ENCODE measurements at places on chromosomes 7 and 10.

DNA sequence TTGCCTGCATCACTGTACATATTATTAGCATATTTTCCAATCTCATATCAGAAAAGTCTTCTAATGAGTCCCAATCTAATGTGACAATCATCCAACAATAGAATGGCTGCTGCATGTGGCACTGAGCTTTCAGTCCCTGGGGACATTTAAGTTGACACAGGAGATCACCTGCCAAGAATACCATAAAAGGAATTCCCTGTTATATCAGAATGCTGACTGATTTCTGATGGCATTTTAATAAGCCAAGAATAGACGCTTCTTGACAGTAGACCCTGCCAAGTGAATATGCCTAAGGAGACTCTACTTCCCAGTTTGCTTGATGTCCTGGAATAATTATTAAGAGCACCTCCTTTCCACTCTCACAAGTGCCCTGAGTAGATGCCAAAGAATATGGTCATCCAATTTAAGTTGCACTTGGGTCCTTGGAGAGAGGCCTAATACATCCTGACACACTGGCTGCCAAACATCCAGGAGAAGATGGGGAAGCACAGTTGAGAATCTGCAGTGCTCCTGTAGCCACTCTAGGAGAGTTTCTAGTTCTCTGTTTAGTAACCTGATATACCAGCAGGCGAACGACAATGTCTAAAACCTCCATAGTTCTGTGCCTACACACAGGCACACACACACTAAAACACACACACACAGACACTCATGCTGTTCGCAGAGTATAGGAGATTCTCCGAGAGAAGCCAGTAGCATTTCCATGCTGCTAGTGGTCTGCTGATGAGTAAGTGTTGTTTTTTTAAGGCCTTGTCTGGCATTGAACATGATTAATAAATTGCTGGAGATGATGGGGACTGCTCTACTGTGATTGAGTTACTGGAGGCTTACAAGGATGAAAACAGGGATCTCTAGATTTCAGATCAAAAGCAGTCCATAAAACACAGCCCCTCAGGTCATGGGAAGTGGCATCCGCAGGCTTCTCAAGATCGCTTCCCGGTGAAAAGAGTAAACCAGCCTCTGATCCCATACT, 369.6 kb downstream of the KCNMA1 start:
- no peak for DNase-seq

- DNase-seq = no peak
Measured at GRCh38 chr7:8060241-8060640, 91.6 kb downstream of the GLCCI1 start.

DNA sequence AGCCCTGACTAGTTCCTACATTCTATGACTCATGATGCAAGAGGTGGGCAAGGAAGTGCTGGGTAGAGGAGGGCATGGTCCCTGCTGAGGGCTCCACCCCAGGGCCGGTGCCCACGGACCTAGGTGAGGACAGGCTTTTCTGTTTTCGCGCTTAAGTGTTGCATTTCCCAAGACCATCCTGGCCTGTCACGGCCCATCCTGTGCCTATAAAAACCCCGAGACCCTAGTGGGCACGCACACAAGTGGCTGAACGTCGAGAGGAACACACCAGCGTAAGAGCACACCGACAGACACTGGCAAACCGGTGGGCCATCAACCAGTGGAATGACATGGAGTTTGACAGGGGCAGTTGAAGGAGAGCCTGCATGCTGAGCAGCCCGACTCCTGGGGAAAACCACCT, 680.7 kb upstream of the GHITM start:
- DNase-seq = no peak

- DNase-seq = no peak
Measured at GRCh38 chr10:65940105-65940504, 985.7 kb upstream of the LRRTM3 start.

- peak; percentile 74 for DNase-seq
Measured at GRCh38 chr7:8442814-8443304, 9.4 kb downstream of the NXPH1 start.

DNA sequence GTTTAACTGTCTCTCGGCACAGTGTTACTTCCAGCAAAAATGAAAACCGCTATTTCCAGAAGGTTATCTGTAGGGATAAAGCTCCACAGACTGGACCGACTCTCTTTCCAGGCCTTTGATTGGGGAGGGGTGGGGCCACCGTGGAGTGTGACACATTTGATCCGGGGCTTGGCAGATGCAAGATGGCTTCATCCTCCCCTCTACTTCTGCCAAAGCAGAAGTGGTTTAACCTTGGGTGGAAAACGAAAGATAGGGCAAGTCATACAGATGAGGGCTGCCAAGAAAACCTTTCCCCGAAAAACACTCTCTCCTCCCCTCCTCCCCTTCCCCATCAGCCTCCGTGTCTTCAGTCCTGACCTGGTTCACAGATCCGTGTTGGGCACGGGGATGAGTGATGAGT, 139.7 kb upstream of the SH2B2 start:
- DNase-seq = no peak

DNA sequence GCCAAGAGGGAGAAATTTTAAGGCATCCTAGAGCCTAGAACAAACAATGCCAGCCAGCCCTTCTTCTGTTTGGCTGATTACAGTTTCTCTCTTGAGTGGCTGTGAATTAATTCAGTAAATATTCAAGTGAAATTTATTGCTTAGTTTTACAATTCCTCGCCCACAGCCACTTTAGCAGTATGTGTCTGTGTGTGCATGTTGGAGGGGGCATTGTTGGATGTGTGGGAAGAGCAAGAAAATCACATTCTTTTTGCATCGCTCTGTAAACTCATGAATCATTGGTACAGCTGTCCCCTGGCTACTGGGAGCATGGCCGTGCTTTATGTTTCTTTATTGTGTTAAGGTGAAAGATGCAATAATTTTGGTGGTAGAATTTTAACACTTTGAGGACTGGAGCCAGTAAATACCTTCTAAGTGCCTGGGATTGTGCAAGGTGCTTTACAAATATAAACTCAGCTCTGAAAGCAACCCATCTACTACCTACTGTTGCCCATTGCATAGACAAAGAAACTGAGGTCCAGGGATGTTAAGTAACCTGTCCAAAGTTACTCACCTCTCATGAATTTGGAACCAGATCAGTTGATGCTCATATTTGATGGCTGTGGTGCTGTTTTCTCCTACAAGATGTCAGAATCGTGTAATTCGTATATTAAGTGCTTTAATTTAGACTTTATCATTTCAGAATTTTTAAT, 89.9 kb upstream of the BTBD16 start:
- DNase-seq = no peak

DNA sequence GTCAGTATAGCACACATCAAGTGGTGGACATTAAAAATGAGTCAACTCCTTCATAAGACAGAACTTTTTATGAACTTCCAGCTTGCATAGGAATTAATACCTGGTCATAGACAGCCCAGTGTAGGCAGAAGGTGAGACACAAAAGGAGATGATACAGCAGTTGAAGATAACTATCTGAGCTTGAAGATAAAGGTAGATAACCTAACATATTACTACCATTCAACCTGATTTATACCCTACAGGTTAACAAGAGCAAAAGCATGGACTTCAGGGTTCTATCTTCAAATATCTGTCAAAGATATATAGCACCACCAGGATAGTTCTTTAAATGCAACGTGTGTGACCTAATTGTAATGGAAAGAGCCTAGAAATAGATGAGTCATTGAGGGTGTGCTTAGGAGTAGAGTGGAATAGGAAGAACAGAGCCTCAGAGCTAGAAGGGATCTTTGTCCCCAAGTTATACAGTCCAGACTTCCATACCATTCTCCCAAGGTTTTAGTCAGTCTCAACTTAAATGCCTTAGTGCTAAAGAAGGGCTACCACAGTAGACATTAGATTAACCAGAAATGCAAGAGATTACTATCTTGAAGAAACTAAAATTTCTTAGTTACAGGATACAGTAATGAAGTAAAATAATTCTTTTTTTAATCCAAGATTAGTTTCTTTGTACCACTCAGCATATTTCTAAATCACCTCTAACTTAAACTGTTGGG, 9.2 kb downstream of the ZNF800 start:
- peak; percentile 59 for DNase-seq

DNA sequence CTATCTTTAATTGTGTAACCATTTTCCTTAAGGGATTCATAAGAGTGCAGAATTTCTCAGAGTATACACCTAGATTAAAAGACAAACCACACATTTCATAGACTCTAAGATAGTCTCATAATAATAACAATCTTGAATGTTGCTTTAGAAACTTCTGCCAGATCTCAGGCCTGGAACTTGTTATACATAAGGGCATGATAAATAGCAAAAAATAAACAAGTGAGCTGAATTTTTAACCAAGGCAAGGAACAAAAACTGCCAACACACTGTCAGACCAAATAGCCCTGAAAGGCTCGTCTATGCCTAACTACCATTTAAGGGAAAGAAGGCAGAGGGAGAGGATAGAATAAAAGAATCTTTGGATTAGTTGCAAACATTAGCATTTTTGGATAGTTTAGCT, 65.8 kb upstream of the SEMA3C start:
- DNase-seq = no peak

GRCh38 chr10:14211610-14212009, 119.1 kb downstream of the FRMD4A start:
- DNase-seq = no peak

DNA sequence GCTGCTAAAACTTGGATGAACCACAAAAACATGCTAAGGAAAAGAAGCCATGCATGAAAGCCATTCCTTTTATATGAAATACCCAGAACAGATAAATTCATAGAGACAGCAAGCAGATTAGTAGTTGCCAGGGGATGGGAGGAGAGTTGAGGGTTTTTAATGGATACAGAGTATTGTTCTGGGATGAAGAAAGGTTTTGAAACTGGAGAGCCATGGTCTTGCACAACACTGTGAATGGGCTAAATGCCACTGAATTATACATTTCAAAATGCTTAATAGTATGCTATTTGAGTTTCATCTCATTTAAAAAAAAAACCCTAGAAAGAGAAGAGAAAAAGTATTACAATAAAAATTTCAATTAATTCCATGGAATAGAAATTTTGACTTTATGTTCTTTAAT, 154.3 kb downstream of the GNAT3 start:
- DNase-seq = no peak

GRCh38 chr7:15087771-15088170, 185.2 kb upstream of the DGKB start:
- no peak for DNase-seq

DNA sequence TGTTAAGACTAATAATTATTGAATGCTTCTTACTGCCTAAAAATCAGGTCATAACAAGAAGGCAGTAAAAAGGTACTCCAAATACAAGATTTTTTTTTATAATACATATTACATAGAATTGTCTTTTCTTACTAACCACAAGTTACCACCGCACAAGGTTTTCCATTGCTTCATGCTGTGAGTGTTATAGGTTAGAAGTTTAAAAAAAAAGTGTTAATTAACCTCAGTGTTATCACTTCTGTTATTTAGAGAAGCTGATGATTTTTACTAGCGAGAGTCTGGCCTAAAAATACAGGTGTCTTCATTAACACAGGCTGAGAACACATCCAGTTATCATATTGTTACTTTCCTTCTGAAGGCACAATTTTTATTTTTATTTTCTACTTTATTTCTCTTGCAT, 1281.9 kb upstream of the CELF2 start:
- DNase-seq = no peak

GRCh38 chr10:24721229-24722106, 2.2 kb downstream of the ARHGAP21 start:
- peak; percentile 52 for DNase-seq

DNA sequence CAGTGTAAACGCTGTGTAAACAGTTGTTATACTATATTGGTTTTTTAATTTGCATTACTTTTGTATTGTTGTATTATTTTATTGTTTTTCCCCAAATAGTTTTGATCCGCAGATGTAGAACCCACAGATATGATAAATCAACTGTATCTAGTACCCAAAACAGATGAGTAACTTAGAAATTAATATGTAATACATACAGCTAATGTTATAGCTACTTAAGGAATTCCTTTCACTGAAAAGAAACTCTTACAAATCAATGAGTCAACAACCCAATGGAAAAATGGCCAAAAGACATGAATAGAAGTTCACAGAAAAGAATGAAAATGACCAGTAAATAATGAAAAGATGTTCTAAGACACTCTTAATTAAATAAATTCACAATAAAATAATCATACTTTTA, 32.3 kb upstream of the ARL4A start:
- no peak for DNase-seq

DNA sequence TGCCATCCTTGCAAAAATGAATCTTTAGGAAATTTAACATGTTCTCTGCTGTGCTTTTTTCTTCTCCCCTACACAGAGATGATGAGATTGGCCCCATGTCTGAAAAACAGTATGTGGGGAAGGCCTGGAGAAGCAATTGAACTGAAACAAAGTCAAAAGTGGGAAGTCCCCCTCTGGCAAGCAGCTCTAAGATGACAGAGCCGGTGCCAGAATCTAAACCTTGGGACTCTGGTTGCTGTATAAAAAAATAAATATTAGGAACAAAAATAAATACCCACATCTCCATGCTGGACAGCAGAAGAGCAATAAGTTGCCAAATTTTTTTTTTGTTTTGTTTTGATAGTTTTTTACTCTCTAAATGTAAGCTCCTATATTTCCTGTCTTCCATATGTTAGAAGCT, 51.8 kb upstream of the TRIL start:
- no peak for DNase-seq
